ENCODE measurements at places on chromosomes 3 and 15.

DNA sequence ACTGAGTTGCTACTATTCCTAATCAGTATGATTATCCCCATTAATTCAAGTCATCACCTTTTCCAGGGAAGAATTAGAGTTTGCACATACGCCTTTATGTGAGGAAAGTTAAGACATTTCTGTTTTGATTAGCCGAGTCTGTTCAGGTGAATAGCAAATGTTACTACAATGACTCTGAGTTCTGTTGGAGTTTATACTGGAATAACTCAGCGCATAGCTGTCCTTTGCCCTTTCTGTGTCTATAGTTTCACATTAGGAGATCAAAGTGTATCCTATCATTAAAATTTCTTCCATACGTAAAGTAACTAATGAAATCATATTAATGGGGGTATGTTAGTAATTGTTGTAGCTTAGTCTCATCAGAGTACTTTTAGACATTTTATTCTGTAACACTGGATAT is 4.9 kb downstream of the RAB8B start:
- DNase-seq = no peak

DNA sequence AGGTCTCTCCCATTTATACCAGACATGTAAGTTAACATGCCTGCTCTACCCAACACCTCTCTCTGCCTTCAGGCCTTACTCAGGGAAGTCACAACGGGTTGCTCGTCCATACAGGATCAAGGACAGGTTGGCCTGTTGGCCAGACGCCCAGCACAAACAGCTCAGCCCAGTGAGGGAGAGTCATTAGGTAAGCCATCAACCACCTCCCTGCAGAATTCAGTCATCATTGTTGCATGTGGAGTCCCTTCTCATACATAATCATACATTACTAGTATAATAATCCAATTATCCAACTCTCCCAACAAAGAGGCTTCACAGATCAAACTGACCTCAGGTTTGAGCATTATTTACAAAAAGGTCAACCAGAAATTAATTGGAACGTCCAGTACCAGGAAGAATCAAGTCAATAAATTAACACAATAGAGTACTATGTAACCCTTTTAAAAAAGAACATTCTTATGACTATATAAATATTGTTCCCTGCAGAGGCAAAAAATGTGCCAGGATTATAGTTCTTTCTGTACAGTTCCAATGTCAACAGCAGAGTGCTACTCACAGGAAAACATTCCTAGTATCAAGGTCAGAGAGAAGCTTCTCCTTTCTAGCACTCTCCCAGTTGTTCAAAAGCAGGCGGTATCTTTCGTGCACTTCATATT is 33.2 kb downstream of the HOMER2 start:
- DNase-seq = no peak

DNA sequence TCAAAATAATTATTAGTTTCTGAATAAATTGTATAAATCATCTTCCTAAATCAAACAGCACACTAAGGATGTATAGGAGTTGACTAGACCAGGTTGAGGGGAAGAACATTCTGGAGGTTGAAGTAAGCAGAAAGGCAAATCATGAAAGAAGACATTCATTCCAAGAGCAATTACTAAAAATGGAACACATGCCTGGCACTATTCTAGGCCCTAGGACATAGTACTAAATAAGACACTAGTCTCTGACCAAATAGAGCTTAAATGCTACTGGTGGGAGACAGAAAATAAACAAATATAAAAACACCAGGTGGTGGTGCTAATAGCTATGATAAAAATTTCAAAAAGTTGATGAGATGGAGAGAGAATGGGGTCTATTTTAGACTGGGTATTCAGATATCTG is 190.1 kb downstream of the TBC1D5 start:
- DNase-seq = no peak

DNA sequence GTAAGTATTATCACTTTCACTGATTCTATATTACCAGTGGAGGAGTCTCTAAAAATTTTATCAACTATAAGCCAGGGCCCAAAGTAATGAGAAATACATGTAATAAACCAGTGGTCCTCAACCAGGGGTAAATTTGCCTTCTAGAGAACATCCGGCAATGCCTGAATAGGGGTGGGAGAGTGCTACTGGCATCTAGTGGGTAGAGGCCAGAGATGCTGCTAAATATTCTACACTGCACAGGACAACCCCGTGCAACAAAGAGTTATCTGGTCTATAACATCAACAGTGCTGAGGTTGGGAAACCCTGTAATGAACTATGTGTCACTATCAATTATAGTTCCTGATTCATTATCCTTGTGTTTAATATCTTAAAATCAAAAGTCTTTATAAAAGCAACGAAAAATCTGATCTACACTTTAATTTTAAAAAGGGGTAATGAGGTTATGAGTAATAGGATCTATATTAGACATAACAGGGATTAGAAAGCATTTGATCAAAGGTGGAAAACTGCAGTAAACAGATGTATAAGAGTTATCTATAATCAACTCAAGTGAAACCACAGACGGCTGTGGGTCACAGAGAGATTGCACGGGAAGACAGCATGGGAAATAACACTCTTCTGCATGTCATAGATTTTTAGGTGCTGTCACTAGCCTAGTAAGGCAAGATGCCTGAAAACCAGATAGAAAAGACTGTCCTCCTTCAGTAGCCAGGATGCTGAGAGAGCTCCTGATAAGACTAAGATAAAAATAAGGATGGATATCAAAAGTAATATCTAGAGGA is 2.0 kb downstream of the LYSMD2 start:
- DNase-seq = no peak

DNA sequence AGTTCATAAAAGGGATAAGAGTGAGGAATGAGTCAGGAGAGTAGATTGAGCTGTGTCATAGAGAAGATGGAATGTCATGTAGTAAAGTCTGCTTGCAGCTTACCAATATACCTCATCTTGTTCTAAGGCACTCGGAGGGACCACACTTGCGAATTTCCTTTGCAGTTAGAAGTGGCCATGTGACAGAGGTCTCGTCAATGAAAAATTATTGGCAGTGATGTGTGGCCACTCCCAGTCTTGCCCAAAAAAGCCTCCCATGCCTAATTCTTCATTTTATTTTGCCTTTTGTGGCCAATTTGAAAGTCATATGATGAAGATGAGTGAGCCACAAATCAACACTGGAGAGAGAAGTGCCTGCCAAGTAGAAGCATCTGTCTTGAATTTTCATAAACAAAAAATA is 465.6 kb upstream of the ZNF385D start:
- no peak for DNase-seq
